Cardiac septum (tissue), 1 donor: ENCODE measurements at places on chromosomes 2 and 18. TPM values are rescaled to one million over a fixed set of nuclear protein-coding genes. Genes with fewer than 3 reads are reported as not detected.

GAREM1 gene
- 10.0 TPM for total RNA-seq

MAL gene
- total RNA-seq = 8.3 TPM

SLC35F6 gene
- 18.6 TPM for total RNA-seq

OTOS gene
- total RNA-seq = not detected
